Activated CD8-positive, alpha-beta T cell treated with anti-CD3 and anti-CD28 coated beads for 36 hours (primary cell): ENCODE measurements at places on chromosomes 12 and 14. TPM values are rescaled to one million over a fixed set of nuclear protein-coding genes. Genes with fewer than 3 reads are reported as not detected.

DNA sequence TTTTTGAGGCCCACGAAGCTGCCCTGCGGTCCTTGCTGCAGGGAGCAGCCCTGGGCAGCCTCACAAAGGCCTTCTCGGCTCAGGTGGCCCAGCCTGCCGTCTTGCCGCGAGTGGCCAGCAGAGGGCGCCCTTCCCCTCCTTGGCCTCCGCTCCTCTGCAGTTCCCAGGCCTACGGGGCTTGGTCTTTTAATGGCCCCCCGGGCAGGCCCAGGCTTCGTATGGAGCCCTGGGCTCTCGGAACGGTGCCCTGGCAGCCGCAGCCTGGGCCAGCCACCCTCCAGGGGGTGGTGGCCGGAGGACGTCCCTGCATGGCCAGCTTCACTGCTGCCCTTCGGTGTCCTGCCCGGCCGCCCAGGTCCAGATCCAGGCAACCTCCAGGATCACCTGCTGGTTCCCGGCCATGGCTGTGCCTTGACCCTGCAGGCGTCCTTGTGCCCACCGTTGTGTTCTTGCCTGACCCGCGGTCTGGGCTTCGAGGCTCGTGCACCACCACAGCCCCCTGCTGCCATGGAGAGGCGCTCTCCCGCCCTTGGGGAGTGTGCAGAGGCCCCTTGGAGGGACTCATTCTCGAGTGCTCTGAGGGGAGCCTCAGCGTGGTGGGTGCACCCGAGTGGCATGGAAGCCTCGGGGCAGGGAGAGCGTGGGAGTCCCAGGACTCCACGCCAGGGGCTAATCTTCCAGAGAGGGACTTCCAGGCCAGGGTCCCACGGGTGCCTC lies 9.4 kb downstream of the ASPG start:
- no peak overlapping the region for H3K4me3 ChIP-seq
- H3K4me1 ChIP-seq, result peaks cover 3% of the 10 kb centered on the region
- no peak overlapping the region for H3K27ac ChIP-seq

GRCh38 chr14:96229315-96229714 lies 24.7 kb downstream of the BDKRB2 start:
- no peak overlapping the region for H3K27ac ChIP-seq
- no peak for DNase-seq
- H3K27me3 ChIP-seq, result peaks cover 8% of the 10 kb centered on the region
- no peaks in the 10 kb centered on the region for H3K4me1 ChIP-seq
- H3K4me3 ChIP-seq, result no peak overlapping the region
- no peaks in the 10 kb centered on the region for H3K36me3 ChIP-seq

FOXG1 gene
- total RNA-seq, result not detected

GRCh38 chr12:130746546-130746945 lies 30.4 kb upstream of the RIMBP2 start:
- DNase-seq, result no peak
- no peak overlapping the region for H3K27ac ChIP-seq
- H3K36me3 ChIP-seq, result no peaks in the 10 kb centered on the region
- H3K27me3 ChIP-seq, result peaks cover 12% of the 10 kb centered on the region

DNA sequence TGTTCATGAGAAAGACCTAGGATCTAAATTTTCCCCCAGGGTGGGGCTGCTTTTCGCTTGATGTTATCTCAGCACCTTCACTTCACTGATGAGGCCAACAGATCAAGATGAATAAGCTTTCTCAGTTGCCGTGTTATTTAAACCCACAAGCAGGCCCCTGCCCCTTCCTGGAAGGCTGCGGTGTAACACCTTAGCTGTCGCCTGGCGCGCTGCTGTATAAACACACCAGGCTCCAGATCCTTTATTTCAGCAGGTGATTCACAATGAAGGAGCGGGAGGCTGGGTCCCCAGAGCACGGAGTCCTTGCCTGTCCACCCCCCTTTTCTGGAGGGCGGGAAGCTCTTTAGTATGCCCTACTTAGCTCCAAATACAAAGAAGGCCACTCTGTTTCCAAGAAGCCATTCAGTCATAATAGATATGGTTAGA lies 515.4 kb downstream of the FUT8 start:
- H3K27ac ChIP-seq, result peak overlapping the region; percentile 75
- peak overlapping the region; percentile 34 for H3K4me3 ChIP-seq
- H3K4me1 ChIP-seq, result peaks cover 48% of the 10 kb centered on the region
- DNase-seq, result peak; percentile 95
- no peaks in the 10 kb centered on the region for H3K27me3 ChIP-seq
- H3K36me3 ChIP-seq, result no peaks in the 10 kb centered on the region
